ENCODE measurements at places on chromosomes 7 and 10. TPM values are rescaled to one million over a fixed set of nuclear protein-coding genes. Genes with fewer than 3 reads are reported as not detected.

- no peak for DNase-seq
Measured at GRCh38 chr10:109706026-109706560, 217.2 kb downstream of the XPNPEP1 start.

- peak; percentile 12 for DNase-seq
Measured at GRCh38 chr7:152597507-152597906, 78.4 kb downstream of the XRCC2 start.

GRCh38 chr10:71042216-71042615 lies 153.9 kb upstream of the PCBD1 start:
- no peak for DNase-seq

The TMEM139 gene
- total RNA-seq = not detected
